ENCODE measurements at places on chromosomes 13 and 19.

- DNase-seq = peak; percentile 68
Observed at GRCh38 chr19:14475251-14476073, at the start of gene PTGER1. Gene PTGER1, minus strand, starts transcription at chr19:14475354. Its CDS starts 1,034 bp downstream, at chr19:14474320.

GRCh38 chr13:99299920-99300341 lies 7.3 kb downstream of the GPR183 start:
- DNase-seq = no peak

GRCh38 chr13:95624020-95624419 lies 20.5 kb downstream of the DZIP1 start:
- peak; percentile 60 for DNase-seq

- DNase-seq = peak; percentile 29
Observed at GRCh38 chr13:85864963-85865530, 65.8 kb upstream of the SLITRK6 start.

GRCh38 chr19:11486661-11487503 lies 6.0 kb upstream of the ELAVL3 start:
- peak; percentile 33 for DNase-seq

DNA sequence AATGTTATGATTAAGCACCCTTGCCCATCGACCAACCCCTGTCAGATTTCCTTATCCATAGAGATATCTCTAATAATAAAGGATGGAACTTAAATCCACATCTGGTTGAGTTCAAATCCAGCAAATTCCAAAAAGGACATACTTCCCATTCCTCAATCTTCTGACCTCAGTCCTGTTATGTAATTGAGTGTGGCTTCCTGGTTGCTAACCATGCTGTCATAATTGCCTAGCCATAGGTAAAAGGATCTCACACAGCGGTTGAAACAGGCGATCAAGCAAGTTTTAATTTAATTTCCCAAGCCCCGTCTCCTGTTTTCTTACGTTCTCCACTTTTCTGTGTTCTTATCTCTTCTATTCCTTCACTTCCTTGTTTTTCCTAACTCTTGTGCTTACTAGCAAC lies 550.3 kb downstream of the GPC6 start:
- DNase-seq = no peak

GRCh38 chr13:102983496-102983895 lies 82.7 kb downstream of the SLC10A2 start:
- DNase-seq = no peak

GRCh38 chr19:10749435-10750384 lies 31.8 kb downstream of the DNM2 start:
- DNase-seq = no peak

GRCh38 chr13:38024431-38024830 lies 154.9 kb upstream of the TRPC4 start:
- DNase-seq = no peak

GRCh38 chr13:33583398-33583797 lies 234.6 kb upstream of the RFC3 start:
- DNase-seq = no peak

DNA sequence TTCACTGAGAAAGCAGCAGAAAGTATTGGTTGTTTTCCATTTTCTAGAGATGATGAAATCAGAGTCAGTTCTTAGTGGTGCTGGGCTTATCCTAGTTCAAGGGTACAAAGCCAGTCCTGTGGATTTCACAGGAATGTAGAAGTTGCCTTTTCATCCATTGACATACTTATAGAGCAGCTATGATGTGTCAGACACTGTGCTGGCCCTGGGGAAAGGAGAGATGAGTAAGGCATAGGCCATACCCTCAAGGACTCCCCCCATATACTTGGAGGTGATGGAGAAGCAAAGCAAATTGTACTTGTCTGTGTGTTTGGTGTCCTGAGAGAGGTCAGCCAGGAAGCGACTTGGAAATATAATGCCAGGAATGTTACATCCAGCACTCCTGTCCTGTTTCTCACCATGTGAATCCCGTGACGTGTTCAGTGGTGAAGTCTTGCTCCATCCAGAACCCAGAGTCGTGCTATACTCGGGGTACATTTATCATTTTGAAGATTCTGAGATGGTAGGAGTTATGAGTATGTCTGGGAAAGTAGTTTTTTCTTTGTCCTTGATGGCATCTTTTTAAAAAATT lies 22.6 kb downstream of the ERCC5 start:
- DNase-seq = no peak

DNA sequence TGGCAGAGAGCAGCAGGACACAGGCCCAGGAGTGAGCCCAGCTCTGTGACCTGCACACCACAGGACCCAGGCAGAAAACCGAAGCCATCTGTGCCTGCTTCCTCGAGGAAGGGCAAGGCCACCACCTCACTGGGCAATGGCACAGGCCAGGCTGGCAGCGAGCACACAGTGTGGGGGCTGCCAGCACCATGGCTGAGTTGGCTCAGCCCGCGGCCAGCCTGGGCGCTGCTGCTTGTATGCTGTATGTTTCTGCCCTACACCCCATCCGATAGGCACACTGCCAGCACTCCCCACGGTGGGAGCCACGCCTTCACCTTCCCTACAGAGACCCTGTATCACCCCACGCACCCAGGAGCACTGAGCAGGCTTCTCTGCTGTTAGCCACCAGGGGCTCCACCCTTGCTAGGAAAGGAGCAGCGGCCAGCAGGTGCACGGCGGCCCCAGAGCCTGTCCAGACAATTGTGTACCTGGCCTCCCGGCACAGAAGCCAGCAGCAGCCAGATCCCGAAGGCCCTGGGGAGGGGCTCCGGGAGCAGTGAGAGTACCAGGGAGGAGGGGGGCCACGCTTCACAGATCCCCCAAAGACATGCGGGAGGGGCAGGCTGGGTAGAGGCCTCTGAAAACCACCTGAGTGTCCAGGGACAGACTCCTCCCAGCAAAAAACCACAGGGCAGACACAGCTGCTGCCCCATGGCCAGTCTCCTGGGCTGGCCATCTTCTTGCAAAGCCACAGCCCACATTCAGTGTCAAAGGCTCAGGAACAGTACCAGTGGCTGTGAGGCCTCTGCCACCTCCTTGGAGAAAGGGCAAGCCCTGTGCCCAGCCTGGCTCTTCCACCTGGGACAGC lies 56.1 kb downstream of the MLLT1 start:
- no peak for DNase-seq

DNA sequence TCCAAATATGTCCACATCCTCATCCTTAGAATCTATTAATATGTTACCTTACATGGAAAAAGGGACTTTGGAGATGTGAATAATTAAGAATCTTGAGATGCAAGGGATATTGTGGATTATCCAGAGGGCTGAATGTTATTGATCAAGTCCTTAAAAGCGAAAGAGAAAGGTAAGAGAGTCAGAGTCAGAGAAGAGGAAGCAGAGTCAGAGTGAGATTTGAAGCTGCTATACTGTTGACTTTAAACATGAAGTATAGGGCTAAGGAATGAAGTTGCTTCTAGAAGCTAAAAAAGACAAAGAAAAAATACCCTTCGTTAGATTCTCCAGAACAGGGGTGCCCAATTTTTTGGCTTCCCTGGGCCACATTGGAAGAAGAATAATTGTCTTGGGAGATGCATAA lies 627.2 kb upstream of the SLITRK6 start:
- DNase-seq = no peak

- DNase-seq = no peak
Observed at GRCh38 chr13:25778808-25779305, 273.0 kb downstream of the SHISA2 start.

GRCh38 chr19:27765912-27766725 lies 1446.8 kb downstream of the UQCRFS1 start:
- DNase-seq = no peak

DNA sequence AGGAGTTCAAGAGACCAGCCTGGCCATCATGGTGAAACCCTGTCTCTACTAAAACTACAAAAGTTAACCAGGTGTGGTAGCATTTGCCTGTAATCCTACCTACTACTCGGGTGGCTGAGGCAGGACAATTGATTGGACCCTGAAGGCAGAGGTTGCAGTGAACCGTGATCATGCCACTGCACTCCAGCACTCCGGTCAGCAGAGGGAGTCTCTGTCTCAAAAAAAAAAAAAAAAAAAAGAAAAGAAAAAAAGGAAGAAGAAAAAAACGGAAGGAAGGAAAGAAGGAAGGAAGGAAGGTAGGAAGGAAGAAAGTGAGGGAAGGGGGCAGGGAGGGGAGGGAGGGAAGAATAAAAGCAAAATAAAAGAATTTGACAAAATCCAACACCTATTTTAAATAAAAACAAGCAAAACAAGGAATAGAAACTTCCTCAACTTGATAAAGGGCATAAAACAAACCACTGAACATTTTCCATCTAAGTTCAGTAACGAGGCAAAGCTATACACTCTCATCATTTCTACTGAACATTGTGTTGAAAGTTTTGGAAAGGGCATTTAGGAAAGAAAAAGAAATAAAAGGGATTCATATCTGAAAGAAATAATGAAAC lies 411.6 kb upstream of the SLITRK5 start:
- DNase-seq = peak; percentile 47

- no peak for DNase-seq
Observed at GRCh38 chr13:22592515-22592914, 588.3 kb upstream of the SGCG start.

DNA sequence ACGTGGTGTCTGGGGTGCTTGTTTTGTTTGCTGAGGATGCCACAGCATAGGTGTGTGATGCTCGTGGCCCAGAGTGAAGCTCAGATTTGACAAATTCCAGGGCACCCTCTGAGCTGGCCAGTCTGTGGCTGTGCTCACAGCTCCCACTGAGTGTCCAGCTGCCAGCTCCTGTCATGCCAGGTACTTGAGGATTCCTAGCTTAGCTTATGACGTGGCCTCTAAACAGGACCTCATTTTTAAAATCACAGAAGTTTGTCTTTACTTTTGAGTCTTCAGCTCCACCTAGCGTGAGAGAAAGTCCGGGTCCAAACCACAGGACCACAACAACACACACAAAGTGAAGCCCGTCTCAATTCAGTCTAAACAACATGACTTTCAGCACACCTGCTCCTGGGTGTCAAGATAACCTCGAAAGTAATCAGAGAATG lies 117.3 kb downstream of the RAB20 start:
- DNase-seq = no peak

- DNase-seq = no peak
Observed at GRCh38 chr13:19181021-19181620, 503 bp downstream of the TUBA3C start.

DNA sequence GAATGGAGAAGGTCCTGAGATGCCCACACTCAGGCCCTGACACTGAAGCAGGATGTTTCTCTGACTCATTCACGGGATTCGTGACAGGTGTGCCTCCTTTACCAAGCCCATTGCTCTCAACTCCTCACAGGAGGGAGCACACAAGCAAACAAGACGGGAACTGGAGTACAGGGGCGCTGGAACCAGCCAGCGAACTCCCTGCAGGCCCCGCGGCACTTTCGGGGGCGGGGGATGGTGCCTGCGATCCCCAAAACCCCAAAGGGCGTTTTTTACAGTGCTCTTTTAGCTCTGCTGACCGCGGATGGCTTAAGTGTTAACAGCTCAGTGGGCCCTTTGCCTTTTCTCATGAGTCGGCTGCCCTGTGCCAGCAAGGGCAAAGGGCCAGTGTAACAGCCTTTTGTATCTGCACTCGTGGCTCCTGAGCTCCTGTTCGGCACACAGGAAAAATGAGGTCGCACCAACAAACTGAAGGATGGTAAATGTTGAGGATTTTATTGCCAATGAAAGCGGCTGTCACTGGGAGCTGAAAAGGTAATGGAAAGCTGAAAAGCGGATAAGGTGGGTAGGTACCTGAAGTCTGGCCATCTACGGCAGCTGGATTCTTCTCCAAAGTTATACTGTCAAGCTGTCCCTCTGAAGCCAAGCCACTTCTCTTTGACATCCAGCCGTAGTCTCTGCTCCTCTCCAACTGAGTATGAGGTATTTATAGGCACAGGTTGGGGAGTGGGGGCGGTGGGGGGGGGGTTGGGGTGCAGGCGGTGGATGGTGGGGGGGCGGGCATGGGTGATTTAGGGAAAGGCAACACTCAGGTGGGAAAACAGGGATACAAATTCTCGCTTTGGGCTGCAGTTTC lies 65.0 kb upstream of the TRPC4 start:
- no peak for DNase-seq

DNA sequence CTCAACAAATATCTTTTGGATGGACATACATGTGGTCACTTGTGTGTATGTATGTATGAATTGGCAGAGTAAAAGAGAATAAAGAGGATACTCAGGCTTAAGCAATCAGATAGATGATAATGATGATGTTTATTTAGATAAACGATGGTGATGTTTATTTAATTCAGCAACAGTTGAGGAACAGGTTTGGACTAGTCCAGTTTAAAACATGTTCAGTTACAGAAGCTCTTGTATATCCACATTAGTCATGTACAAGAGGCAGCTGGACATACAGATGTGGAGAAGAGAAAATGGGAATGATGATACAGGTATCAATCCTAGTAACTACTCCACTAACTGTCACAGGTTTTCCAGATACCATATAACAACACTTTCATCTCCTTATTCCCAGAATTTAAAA lies 232.1 kb downstream of the DIAPH3 start:
- no peak for DNase-seq

DNA sequence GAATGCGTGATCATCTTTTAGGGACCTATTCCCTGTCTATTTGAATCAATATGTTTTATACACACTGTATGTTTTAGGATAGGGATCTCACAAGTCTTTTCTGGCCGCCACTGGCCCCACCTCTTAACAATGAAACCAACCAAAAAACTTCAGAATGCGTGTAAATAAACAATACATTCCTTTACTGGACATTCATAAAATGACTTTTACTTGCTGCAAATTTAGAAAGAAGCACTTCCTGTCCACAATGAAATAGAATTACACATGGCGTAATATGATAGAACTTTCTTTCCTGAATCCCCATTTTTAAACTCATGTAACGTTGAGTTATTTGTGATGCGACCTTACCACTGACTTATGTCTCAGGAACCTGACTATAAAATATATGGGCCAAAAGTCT lies 233.6 kb downstream of the SLITRK6 start:
- no peak for DNase-seq
